ENCODE measurements at places on chromosomes 7 and 10. TPM values are rescaled to one million over a fixed set of nuclear protein-coding genes. Genes with fewer than 3 reads are reported as not detected.

SUN1 gene
- 85.8 TPM for total RNA-seq

DNA sequence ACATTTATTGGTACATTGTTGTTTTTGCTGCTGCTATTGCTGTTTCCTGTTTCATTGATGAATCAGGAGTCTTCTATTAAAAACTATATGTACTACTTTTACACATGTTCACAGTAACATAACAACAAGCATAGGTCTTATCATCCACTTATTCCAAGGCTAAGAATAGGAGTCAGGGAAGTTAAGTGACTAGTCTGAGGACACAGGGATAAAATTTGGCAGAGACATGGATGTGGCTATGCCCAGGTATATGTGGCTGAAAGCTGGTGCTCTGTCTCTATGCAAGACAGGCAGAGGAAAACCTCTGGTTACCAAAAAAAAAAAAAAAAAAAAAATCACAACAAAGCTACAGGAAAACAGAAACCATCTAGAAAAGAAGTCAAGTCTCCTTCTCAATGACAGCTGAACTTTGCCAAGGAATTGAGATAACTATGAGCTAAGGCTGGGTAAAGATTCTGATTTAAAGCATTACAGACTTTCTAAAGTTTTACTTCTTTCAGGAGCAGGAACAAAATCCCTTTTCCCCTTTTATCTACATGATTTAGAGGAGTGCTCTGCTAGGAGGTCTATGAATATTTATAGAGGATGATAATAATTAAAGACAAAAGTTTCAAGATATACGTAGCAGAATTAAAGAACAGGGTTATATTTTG, 70.0 kb downstream of the GPR141 start:
- no peak overlapping the region for H3K27ac ChIP-seq
- no peaks in the 10 kb centered on the region for H3K4me1 ChIP-seq
- H3K27me3 ChIP-seq: peaks cover 15% of the 10 kb centered on the region
- H3K4me3 ChIP-seq: no peak overlapping the region
- DNase-seq: no peak
- H3K36me3 ChIP-seq: no peaks in the 10 kb centered on the region

DNA sequence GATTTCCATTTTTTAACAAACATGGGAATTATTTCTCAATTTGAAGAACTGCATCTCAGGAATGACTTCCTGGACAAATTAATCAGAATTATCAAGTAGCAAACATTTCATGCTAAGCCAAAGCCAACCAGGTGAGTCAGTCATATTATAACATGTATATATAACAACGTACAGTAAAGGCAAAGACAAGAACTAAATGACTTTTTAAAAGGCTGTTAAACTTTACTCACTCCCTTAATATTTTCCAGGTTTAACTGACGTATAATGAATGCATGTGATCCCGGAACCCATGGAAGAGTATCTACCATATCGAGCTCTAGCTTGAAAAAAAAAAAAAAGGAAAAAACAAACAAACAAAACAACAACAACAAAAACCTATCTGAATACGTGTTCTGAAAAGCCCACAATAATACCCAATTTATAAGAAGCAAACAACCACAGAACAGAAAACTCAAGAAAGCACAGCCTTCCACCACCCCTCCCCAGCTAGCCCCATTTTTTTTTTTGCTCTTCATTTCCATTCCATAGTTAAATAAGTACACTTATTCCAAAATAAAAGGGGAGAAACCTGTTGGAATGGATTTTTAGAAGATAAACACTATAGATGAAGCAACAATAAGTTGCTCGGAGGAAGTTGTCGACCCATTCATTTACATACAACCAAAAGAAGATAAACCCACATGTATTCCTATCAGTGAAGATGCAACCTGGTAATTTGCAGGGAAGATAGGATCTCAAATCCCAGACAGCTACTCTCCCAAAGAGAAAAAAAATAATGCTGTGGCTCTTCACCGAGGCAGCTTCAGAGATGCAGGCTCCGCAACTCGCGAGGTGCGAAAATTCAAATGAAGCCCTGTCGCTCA, 537 bp downstream of the NAPEPLD start:
- peaks cover 32% of the 10 kb centered on the region for H3K4me1 ChIP-seq
- H3K27ac ChIP-seq: peak overlapping the region; percentile 99
- no peak for DNase-seq
- peaks cover 9% of the 10 kb centered on the region for H3K36me3 ChIP-seq
- H3K27me3 ChIP-seq: no peaks in the 10 kb centered on the region
- H3K4me3 ChIP-seq: peak overlapping the region; percentile 98

CCL24 gene
- total RNA-seq: not detected

DNA sequence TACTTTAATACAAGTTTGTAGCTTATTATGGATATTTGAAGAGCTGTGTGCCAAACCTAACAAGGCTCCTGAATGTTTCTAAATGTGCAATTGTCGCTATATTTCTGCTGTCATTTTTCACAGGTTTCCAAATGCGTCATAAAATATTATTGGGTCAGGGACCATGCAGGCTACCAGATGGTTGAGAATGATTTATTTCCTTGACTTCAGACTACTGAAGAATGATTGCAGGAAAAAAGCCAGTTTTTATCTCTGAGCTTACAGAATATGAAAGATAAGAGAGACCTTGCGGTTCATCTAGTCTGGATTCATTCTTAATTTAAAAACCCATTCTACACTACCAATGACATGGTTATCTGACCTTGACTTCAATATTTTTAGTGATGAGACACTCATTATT, 55.2 kb downstream of the TSPAN12 start:
- DNase-seq: no peak
- no peak overlapping the region for H3K4me3 ChIP-seq
- no peaks in the 10 kb centered on the region for H3K27me3 ChIP-seq
- H3K27ac ChIP-seq: no peak overlapping the region
